HFFc6 (cell line): ENCODE measurements at places on chromosomes 5 and 9. TPM values are rescaled to one million over a fixed set of nuclear protein-coding genes. Genes with fewer than 3 reads are reported as not detected.

ARSB gene
- total RNA-seq: 26.0 to 32.7 TPM (median 28.1 TPM) in 3 replicates

- DNase-seq: no peak
These were observed 138.4 kb downstream of the LHFPL2 start for GRCh38 chr5:78509884-78510769.

C1QTNF2 gene
- 0.66 to 2.8 TPM (median 1.3 TPM) in 3 replicates for total RNA-seq

CAMK4 gene
- 3.8 to 6.3 TPM (median 4.4 TPM) in 3 replicates for total RNA-seq

TNPO1 gene
- total RNA-seq: 146 to 194 TPM (median 151 TPM) in 3 replicates

SPINK4 gene
- total RNA-seq: not detected in 3 replicates

IFNA21 gene
- not detected in 3 replicates for total RNA-seq
